Fibroblast of lung (primary cell): ENCODE measurements at places on chromosomes 4 and X. TPM values are rescaled to one million over a fixed set of nuclear protein-coding genes. Genes with fewer than 3 reads are reported as not detected.

Gene PCDH10
- 0.26 and 0.66 TPM in 2 replicates for total RNA-seq

Gene ADAMTS3
- total RNA-seq: 2.1 TPM in 2 replicates

Gene BST1
- 14.6 and 15.7 TPM in 2 replicates for total RNA-seq

Gene RENBP
- total RNA-seq: 5.4 and 8.8 TPM in 2 replicates

Gene DUSP21
- total RNA-seq: not detected in 2 replicates

Gene PPEF2
- total RNA-seq: not detected in 2 replicates

Gene OCIAD2
- total RNA-seq: 20.5 and 34.0 TPM in 2 replicates

Gene MAML3
- 2.0 and 2.1 TPM in 2 replicates for total RNA-seq

Gene TEX13C
- not detected in 2 replicates for total RNA-seq

Gene BBS12
- total RNA-seq: 7.4 and 8.4 TPM in 2 replicates
